A549 (cell line): ENCODE measurements at places on chromosomes 12 and 14. TPM values are rescaled to one million over a fixed set of nuclear protein-coding genes. Genes with fewer than 3 reads are reported as not detected.

SERPINA12 gene
- not detected in 3 replicates for polyA plus RNA-seq

ZC3H14 gene
- polyA plus RNA-seq, result 64.5 to 73.3 TPM (median 68.1 TPM) in 3 replicates

ADSS1 gene
- polyA plus RNA-seq, result 6.2 to 8.3 TPM (median 7.4 TPM) in 3 replicates

P2RX2 gene
- polyA plus RNA-seq, result not detected in 3 replicates

USP30 gene
- 5.7 to 7.2 TPM (median 6.8 TPM) in 3 replicates for polyA plus RNA-seq

ARG2 gene
- 1.3 to 2.5 TPM (median 1.8 TPM) in 3 replicates for polyA plus RNA-seq

FGD4 gene
- 1.7 to 2.2 TPM (median 2.0 TPM) in 3 replicates for polyA plus RNA-seq

MYH6 gene
- not detected in 3 replicates for polyA plus RNA-seq

RD3L gene
- not detected in 3 replicates for polyA plus RNA-seq

GRCh38 chr12:18267427-18268099, 6.2 kb downstream of the PIK3C2G start:
- DNase-seq, result no peak

DNA sequence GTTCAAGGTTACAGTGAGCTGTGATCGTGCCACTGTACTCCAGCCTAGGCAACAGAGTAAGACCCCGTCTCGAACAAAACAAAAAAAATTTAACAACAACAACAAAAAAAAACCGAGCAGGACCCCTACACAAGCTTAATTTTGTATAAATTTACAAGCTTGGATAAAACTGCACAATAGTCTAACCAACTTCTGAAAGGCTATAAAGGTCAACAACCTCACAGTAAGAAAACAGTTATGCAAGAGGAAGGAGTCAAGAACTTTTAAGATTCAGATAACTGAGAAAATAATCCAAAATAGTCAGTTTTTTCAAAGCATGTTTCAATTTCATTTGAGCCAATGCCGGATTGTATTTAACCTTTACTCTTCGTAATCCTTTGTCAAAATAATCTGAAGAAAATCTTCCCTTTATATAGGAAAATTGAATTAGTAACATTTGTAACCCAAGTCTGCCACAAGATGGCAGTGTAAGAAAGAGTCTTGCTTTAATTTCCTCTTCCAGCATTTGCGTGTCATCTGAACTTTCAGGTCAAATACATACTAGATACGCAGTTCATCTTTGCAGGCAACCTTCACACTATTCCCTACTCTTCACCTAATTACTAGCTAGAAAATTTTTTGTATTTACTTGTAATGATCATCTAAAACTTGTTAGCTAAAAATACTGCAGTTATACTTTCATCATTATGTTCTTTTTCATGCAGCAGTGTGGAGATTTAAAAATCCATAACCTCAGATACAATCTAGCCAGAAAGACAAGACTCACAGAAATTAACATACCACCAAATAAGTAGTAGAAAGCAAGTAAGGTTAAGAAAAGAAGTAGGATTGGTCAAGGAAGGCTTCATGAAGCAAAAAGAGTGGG, 5.8 kb downstream of the CCNB1IP1 start:
- peak; percentile 55 for DNase-seq

DNA sequence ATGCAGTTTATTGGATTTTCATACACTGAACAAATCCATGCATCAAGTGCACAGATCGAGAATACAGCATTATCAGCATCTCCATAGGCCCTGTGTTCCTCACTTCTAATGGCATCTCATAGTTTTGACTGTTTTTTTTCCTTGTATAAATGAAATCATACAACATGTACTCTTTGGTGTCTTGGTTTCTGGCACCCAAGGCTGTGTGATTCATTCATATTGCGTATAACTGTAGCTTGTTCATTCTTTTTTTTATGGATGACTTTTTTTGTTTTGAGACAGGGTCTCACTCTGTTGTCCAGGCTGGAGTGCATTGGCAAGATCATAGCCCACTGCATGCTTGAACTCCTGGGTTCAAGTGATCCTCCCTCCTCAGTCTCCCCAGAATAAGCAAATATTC, 14.3 kb downstream of the RASSF8 start:
- DNase-seq, result no peak

- DNase-seq, result no peak
Observed at GRCh38 chr14:74836251-74836960, 39.5 kb downstream of the PROX2 start.

- no peak for DNase-seq
Observed at GRCh38 chr12:92061061-92061460, 84.6 kb downstream of the BTG1 start.

GRCh38 chr14:105340821-105341733, 26.5 kb downstream of the PACS2 start:
- DNase-seq, result no peak

DNA sequence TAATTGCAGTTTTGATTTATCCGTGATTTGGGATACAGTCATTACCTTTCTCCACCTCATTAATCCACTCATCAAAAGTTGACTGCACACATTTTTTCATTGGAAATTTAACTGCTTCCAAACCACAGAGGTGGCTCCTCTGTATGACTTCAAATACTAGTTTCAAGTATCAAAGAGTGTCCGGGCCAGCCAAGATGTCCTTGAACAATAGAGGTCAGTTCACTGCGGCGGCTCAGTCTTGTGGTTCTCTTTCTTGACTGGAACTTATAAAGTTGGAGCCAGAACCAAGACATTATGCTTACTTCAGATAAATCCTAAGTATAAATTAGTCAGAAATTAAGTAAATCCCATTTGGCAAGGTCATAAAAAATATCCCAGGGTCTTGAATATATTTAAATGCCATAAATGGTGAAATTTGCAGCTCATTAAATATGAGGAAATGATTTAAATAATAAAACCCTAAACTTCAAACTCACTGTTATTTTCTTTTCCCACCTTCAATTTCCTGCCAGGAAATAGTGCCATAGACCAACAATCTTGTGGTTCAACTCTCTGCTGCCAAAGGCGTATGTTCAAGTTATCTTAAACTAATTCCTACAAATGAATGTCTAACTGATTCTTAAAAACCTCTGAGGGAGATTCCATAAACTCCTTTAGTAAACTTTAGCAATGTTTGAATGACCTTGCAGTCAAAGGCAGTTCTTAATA, 360.8 kb downstream of the AEBP2 start:
- no peak for DNase-seq

DNA sequence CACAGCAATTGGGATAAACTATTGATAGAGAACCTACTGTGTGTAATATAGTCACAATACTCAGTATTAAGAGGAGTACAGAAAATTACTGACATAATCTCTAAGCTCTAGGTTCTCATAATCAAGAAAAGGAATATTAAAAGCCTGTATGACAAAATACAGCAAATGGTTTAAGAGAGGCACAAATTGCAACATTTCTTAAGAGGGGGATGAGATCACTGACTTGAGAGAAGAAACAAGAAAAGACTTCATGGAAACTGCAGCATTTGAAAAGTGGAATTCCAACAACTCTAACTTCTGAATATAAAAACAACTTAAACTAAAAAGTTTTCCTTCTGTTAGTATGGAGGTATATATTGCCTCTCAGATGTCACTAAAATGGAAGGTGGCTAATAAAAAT, 89.7 kb downstream of the NUMB start:
- DNase-seq, result no peak

DNA sequence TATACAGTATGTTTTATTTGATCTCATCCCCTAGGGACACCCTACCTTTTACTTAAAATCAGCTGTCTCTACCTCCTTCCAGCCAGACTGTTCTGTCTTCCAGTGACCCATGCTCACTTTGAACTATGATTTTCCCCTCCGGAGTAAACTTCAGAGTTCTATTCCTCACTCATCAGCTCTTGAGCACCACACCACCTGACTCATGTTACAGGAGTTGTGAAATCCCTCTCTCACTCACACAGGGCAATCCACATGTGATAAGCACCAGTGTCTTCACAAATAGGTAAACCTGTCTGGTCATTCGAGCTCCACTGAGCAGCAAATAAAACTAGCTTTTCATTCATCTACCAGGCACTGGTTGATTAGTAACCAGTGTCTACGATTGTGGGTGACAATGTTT, 177.3 kb upstream of the BMP4 start:
- peak; percentile 32 for DNase-seq
